Inflammatory macrophage treated with lipopolysaccharide for 4 hours (primary cell): ENCODE measurements at places on chromosomes 3 and 15.

DNA sequence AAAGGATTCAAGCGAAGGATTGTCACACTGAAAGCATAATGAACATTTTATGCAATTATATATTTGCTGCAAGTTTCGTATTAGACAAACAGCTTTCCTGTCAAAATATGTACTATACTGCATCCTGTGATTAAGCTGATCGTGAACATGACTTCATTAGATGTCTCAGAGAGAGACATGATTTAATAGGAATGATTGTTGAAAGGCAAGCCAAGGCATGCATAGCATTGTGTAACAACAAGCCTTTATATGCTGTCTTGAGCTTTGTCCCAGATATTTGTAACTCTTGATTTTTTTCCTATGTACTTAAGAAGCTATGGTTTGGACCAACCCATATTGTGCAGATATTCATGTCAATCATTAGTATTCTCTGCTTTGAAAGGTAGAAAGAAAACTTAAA is 309.1 kb downstream of the KCNH8 start:
- no peak for DNase-seq

GRCh38 chr3:161640181-161640580 is 143.6 kb downstream of the OTOL1 start:
- no peak for DNase-seq

- no peak for DNase-seq
These were observed 59.1 kb downstream of the CORO2B start for GRCh38 chr15:68637767-68638404.

DNA sequence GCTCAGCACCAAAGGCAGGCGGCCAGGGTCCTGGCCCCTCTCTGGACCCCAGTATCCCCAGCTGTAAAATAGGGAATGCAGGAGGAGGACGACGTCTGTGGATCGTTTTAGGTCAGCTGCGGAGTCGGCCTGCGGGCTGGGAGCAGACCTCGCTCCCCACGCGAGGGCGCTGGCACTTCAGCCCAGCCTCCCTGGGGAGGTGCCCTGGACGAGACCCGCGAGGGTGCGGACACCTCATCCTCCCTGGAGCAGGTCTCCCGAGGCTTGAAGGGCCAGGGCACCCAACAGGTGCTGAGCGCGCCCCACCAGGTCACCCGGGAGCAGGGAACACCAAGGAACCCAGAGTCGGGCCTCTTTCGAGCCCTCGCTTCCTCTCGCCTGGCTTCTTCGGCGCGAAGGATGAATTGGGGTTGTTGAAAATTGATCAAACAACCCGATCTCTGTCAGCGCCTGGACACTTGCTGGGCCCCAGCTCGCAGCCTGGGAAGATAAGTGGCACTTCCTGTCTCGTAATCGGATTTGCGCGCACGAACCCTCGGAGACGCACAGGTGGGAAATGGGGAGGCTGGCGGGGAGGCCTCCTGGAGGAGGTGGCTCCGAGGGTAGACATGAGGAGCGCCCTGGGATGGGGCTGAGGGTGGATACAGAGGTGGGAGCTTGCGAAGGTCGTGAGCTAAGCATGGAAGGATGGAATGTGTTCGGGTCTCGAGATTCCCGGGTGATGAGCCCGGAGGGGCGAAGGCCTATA is 588 bp upstream of the VIPR1 start:
- peak; percentile 57 for DNase-seq
